ENCODE measurements at places on chromosomes 7 and 10. TPM values are rescaled to one million over a fixed set of nuclear protein-coding genes. Genes with fewer than 3 reads are reported as not detected.

DNA sequence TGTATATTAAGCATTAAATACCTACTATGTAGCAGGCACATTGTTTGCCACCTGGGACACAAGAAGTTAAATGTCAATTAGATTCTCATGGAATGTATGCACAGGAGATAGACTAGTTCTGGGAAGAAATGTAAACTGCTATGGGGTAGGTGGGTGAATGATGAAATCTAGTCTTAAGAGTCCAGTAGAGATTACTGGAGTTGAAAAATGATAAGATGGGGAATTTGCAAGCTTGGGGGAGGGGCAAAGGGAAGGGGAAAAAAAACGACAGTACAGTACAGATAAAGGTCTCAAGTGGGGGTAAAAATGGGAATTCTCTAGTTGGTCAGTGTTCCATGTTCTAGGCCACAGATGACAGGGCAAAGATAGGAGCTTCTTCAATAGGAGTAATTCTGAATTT, 94.4 kb downstream of the ATE1 start:
- DNase-seq = no peak

GRCh38 chr7:37635346-37635745, 48.2 kb upstream of the GPR141 start:
- no peak for DNase-seq

GRCh38 chr10:75878586-75878985, 447.2 kb downstream of the LRMDA start:
- no peak for DNase-seq

NUPR2 gene
- not detected for polyA plus RNA-seq

PRPS1L1 gene
- not detected for polyA plus RNA-seq

All from muscle of back (tissue), 13 donors.